ENCODE measurements at places on chromosomes 2 and 18. TPM values are rescaled to one million over a fixed set of nuclear protein-coding genes. Genes with fewer than 3 reads are reported as not detected.

CASP10 gene
- 17.4 TPM for total RNA-seq

GRCh38 chr18:79692886-79693285, 13.3 kb downstream of the CTDP1 start:
- DNase-seq = no peak

GRCh38 chr2:204966245-204966644, 421.0 kb downstream of the PARD3B start:
- DNase-seq = no peak

GRCh38 chr18:286515-287310, 18.9 kb upstream of the THOC1 start:
- DNase-seq = no peak

PTPRN gene
- 1.7 TPM for total RNA-seq

- DNase-seq = no peak
Observed at GRCh38 chr2:54556621-54557121, 100.5 kb downstream of the SPTBN1 start.
